Adrenal gland (tissue), 19 donors: ENCODE measurements at places on chromosomes 2 and 18. TPM values are rescaled to one million over a fixed set of nuclear protein-coding genes. Genes with fewer than 3 reads are reported as not detected.

DNA sequence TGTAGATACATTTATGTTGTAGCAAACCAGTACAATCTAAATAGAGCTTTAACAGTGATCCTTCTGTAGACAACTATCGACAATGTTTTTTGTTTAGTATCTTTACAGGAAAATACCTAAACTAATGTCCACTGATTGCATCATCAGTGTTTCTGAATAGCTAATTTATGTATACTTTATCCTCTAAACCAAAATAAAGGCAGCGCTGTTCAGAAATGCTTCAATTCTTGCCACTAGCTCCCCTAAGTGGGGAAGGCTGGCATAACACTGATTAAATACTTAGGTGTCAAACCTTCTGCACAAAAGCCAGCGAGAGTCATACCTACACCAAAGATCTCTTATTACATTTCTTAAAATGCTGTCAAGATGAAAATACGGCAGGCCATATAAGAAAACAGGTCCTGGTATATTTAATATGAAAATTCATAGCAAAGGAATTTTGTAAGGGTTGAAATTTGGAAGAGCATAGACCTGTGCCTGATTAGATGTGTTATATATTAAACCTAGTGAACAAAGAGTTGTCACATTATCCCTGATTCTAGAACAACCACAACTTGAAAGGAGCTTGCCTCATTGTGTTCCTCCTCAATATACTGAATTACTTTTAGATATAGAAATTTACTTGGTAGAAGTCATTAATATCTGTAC lies 1693.4 kb upstream of the SLC39A10 start:
- no peaks in the 10 kb centered on the region for H3K36me3 ChIP-seq
- H3K4me1 ChIP-seq = no peaks in the 10 kb centered on the region
- no peak overlapping the region for H3K27ac ChIP-seq
- no peak overlapping the region for H3K4me3 ChIP-seq
- DNase-seq = peak; percentile 6

GRCh38 chr2:9471206-9471605 lies 3.1 kb upstream of the IAH1 start:
- H3K36me3 ChIP-seq = no peaks in the 10 kb centered on the region
- no peak for DNase-seq
- no peak overlapping the region for H3K4me3 ChIP-seq
- no peak overlapping the region for H3K27ac ChIP-seq

DNA sequence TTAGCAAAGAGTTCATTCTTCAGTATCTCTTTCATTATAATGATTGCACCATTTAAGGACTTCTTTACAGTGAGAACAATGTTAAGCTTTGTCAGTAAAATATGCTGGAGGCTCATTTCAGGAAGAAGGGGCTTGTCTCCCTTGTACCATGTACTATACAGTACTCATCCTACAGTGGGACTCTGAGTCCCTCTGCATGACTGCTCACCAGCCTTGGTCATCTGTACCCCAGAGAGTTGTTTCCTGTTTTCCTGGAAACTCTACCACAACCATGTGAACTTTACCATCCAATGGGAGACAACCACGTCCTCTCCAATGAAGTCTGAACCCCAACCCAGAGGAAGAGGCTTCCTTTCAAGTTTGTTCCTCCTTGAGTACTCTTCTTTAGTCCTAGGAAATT lies 1171.1 kb upstream of the CRIM1 start:
- H3K27me3 ChIP-seq = no peaks in the 10 kb centered on the region
- H3K36me3 ChIP-seq = no peaks in the 10 kb centered on the region

DNA sequence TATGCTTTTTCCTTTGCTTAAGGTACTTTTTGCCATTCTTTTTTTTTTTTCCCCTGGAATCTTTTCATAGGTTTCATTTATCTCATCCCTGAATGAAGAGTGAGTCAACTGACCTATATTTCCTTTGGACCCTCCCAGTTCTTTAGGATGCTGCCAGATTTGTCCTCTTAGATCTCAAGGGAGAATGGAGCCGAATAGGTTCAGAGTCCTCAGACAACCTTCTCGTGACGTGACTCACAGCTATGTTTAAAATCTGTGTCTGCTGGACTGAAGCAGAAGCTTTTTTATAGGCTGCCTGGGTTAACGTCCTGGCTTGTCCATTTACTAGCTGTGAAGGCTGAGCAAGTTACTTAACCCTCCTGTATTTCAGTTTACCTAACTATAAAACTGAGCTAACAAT lies 358.6 kb downstream of the DLGAP1 start:
- no peak overlapping the region for H3K27ac ChIP-seq
- H3K27me3 ChIP-seq = no peaks in the 10 kb centered on the region
- no peak overlapping the region for H3K4me3 ChIP-seq
- no peaks in the 10 kb centered on the region for H3K4me1 ChIP-seq
- DNase-seq = no peak

DNA sequence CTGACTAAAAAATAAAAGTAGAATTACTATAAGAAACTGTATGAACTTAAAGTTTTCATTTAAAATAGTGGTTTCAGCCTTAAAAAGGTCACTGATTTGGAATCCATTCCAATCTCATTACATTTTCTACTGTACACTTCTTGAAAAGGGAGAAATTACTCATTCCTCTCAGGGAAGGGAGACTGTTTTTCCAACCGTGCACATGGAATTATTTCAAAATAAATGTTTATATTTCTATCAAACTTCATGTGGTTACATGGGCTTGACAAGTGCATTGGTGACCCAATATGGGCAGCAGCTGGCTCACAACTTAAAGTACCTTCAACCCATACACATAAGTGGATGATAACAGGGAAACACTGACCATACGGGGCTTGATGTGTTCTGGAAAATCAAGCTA lies 324.5 kb upstream of the THUMPD2 start:
- no peak for DNase-seq
- H3K36me3 ChIP-seq = no peaks in the 10 kb centered on the region

- no peak overlapping the region for H3K4me3 ChIP-seq
- H3K27ac ChIP-seq = no peak overlapping the region
- no peak for DNase-seq
- H3K4me1 ChIP-seq = no peaks in the 10 kb centered on the region
- H3K36me3 ChIP-seq = no peaks in the 10 kb centered on the region
These were observed 697.0 kb upstream of the ID2 start for GRCh38 chr2:7984693-7985353.

DNA sequence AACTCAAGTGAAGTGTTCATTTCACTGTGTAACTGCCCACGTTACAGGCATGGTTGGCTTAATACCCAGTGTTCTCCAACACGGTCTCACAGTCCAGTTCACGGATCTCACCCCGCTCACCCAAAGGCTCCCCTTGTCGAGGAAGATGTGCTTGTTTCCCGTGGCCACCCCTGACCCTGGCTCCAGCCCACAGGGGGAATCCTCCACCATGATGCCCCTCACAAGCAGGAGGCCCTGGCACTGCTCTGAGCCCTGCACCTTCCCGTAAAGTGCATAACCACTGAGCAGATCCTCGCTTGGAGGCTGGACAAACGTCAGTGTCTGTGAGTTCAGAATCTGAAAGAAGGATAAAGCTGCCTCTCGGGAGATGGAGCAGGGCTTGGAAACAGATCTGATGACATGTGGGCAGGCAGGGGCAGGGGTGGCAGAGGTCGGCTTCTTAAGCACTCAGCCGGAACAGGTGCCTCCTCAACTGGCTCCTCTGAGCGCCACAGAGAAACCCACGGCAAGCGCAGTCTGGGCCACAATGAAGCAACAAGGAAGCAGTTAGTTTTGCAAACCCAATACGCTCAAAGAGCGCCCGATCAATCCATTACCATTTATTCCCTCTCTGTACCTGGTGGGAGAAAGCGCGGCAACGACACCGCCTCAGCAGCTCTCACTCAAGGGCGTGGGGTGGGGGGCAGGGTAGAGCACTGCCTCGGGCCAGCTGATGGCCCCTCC lies 17.6 kb downstream of the HDAC4 start:
- H3K36me3 ChIP-seq = no peaks in the 10 kb centered on the region
- H3K4me1 ChIP-seq = no peaks in the 10 kb centered on the region
- H3K27me3 ChIP-seq = no peaks in the 10 kb centered on the region
- no peak for DNase-seq

- H3K36me3 ChIP-seq = no peaks in the 10 kb centered on the region
- DNase-seq = no peak
- H3K4me1 ChIP-seq = peaks cover 15% of the 10 kb centered on the region
- H3K27me3 ChIP-seq = no peaks in the 10 kb centered on the region
These were observed 169.4 kb downstream of the NEDD4L start for GRCh38 chr18:58213440-58213839.

DNA sequence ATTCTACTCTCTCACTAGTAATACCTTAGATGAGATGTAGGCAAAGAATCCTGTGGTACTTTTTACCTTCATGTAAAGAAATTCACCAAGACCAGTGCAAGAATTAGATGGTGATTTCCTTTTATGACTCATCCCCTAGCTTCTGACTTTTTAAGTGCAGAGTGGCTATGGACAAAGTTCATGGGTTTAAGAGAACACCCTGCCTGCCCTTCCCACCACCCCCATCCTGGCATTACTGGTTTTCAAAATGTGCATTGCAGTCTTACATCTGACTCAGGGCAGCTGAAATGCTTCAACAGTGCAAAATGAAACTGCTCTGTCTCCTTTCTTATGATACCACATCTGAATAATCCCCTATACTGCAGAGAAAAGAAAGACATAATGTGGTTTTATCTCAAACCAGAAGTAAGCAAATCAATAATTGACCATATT lies 22.6 kb downstream of the MAIP1 start:
- no peaks in the 10 kb centered on the region for H3K36me3 ChIP-seq
- no peaks in the 10 kb centered on the region for H3K27me3 ChIP-seq
- no peak overlapping the region for H3K4me3 ChIP-seq

- no peaks in the 10 kb centered on the region for H3K27me3 ChIP-seq
- H3K27ac ChIP-seq = no peak overlapping the region
- H3K4me1 ChIP-seq = no peaks in the 10 kb centered on the region
These were observed 24.6 kb upstream of the SPP2 start for GRCh38 chr2:234025891-234026401.

GRCh38 chr2:27843992-27844391 lies 46.2 kb downstream of the RBKS start:
- H3K27me3 ChIP-seq = no peaks in the 10 kb centered on the region
- DNase-seq = no peak
- H3K36me3 ChIP-seq = no peaks in the 10 kb centered on the region
- H3K27ac ChIP-seq = no peak overlapping the region

GRCh38 chr18:57077786-57078552 lies 68.9 kb upstream of the BOD1L2 start:
- H3K4me3 ChIP-seq = no peak overlapping the region
- DNase-seq = no peak

- H3K27ac ChIP-seq = no peak overlapping the region
- H3K4me1 ChIP-seq = no peaks in the 10 kb centered on the region
- H3K27me3 ChIP-seq = no peaks in the 10 kb centered on the region
- DNase-seq = no peak
- H3K4me3 ChIP-seq = no peak overlapping the region
These were observed 3.8 kb upstream of the RPS7 start for GRCh38 chr2:3571284-3571683.

GRCh38 chr2:197249381-197250083 lies 61.0 kb downstream of the ANKRD44 start:
- no peaks in the 10 kb centered on the region for H3K27me3 ChIP-seq
- H3K4me1 ChIP-seq = no peaks in the 10 kb centered on the region
- DNase-seq = no peak
- no peak overlapping the region for H3K27ac ChIP-seq
- no peaks in the 10 kb centered on the region for H3K36me3 ChIP-seq

- H3K27me3 ChIP-seq = no peaks in the 10 kb centered on the region
- DNase-seq = no peak
- no peaks in the 10 kb centered on the region for H3K4me1 ChIP-seq
- H3K27ac ChIP-seq = no peak overlapping the region
These were observed 142.9 kb upstream of the GYPC start for GRCh38 chr2:126513033-126513432.

DNA sequence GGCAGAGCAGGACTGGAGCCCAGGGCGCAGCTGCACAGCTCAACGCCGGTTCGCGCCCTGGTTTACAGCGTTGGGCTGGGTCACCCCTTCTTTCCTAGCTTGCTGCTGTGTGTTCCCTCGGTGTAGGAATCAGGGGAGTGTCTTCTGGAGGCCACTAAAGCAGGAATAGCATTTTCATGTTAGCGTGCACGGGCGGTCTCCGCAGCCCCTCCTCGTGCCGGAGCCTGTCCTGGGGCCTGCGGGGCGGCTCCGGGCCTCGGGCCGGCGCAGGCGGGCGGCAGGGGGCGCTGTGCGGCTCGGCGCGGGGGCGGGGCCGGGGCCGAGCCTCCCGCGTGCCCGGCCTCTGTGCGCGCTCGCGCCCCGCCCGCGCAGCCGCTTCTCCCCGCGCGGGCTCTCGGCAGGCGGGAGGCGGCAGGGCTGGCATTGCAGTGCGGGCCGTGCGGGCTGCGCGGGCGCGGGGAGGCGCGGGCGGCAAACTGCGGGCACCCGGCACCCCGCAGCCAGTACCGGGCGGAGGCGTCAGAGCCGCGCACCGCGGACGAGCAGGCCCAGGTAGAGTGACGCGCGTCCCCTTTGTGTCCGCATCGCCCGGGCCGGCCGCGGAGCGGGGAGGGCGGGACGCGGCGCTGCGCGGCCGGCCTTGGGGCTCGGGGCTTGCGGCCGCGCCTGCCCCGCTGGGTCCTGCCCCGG lies at the start of gene RNF144A:
TSS of gene RNF144A (plus strand) at position 342 of the 690 bp plus-strand sequence. CDS start 79,515 bp downstream, outside the sequence.
- no peaks in the 10 kb centered on the region for H3K36me3 ChIP-seq
- H3K27ac ChIP-seq = peak within 1 kb of the TSS; percentile 57
- no peaks in the 10 kb centered on the region for H3K27me3 ChIP-seq
- peak within 1 kb of the TSS; percentile 95 for H3K4me3 ChIP-seq

- peak overlapping the region; percentile 88 for H3K27ac ChIP-seq
- peak overlapping the region; percentile 83 for H3K4me3 ChIP-seq
- no peaks in the 10 kb centered on the region for H3K27me3 ChIP-seq
- H3K4me1 ChIP-seq = peaks cover 23% of the 10 kb centered on the region
These were observed 1.0 kb downstream of the ACVR1 start for GRCh38 chr2:157874997-157875640.

DNA sequence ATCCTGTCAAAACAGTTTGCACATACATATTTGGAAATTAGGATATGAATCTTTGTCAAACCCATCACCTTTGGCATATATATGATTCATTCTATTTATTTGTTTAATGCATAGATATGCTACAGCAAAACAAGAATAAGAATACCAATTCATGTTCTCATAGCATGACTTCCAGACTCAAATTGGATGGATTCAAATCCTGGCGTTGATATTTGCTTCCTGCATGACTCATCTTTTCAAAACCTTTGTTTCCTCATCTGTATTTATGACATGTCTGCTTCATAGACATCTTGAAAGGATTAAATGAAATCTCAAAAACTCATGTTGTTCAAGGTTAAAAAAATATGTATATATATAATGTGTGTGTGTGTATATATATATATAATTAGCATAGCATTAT lies 261.3 kb downstream of the MBD5 start:
- no peaks in the 10 kb centered on the region for H3K27me3 ChIP-seq
- H3K36me3 ChIP-seq = no peaks in the 10 kb centered on the region
- H3K4me3 ChIP-seq = no peak overlapping the region
- no peak overlapping the region for H3K27ac ChIP-seq
- no peak for DNase-seq
- H3K4me1 ChIP-seq = no peaks in the 10 kb centered on the region

GRCh38 chr18:22822024-22822423 lies 111.1 kb upstream of the RBBP8 start:
- H3K4me3 ChIP-seq = no peak overlapping the region
- H3K27me3 ChIP-seq = no peaks in the 10 kb centered on the region
- H3K27ac ChIP-seq = no peak overlapping the region

The HOXD9 gene
- total RNA-seq = 3.1 TPM

The KIF3C gene
- total RNA-seq = 9.1 TPM

The MYO5B gene
- total RNA-seq = 9.3 TPM

The IL18R1 gene
- total RNA-seq = 4.1 TPM

The RGPD3 gene
- total RNA-seq = 0.06 TPM

The GNAL gene
- 5.5 TPM for total RNA-seq

The EMILIN1 gene
- total RNA-seq = 140 TPM

The MEP1B gene
- total RNA-seq = not detected

The C2orf92 gene
- 29.3 TPM for total RNA-seq

The RAB6C gene
- 0.28 TPM for total RNA-seq
